ENCODE measurements at places on chromosomes 4 and X. TPM values are rescaled to one million over a fixed set of nuclear protein-coding genes. Genes with fewer than 3 reads are reported as not detected.

SHOX gene
- not detected for total RNA-seq

CT45A5 gene
- total RNA-seq = not detected

PPP1R2C gene
- not detected for total RNA-seq

TMEM255A gene
- 0.08 TPM for total RNA-seq

CCDC120 gene
- 3.4 TPM for total RNA-seq

TMEM154 gene
- total RNA-seq = 0.17 TPM

CT45A3 gene
- total RNA-seq = 0.16 TPM

STK26 gene
- 9.9 TPM for total RNA-seq

HDX gene
- total RNA-seq = 2.2 TPM

UCHL1 gene
- 1,029 TPM for total RNA-seq

MBNL3 gene
- not detected for total RNA-seq

FGF13 gene
- total RNA-seq = not detected

SLC34A2 gene
- total RNA-seq = not detected

NPY1R gene
- total RNA-seq = 0.17 TPM

SPON2 gene
- total RNA-seq = 0.20 TPM

AFP gene
- total RNA-seq = 2.2 TPM

TLL1 gene
- 0.15 TPM for total RNA-seq

Measured in A549 treated with CORT108297 at 1 μM for 4 hours (cell line).